ENCODE measurements at places on chromosomes 5 and 9.

- no peak for DNase-seq
Measured at GRCh38 chr5:74633695-74634094, 6.8 kb downstream of the ENC1 start.

DNA sequence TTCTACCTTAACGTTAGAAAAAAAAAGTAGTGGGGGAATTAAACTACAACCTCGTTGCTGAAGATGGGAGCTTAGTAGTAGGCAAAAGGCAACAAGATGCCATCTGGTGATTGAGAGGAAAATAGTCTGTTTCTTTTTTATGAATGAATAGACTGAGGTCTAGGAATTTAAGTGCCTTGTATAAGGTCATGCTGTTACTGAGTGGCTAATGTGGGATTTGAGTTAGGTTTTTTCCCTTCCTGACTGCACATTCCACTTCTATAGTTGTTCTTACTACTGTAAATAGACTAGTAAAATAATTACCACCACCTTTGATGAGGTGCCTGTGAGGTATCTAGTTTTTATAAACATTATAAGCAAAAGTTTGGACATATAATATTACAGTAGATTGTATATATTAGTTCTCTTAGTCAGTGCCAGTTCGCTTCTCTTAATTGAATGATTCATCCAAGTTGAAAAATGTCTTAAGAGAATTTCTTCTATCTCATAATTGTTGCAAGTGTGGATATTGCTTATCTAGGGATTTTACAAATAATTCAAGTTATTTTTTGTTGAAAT lies 19.1 kb downstream of the FSD1L start:
- no peak for DNase-seq

DNA sequence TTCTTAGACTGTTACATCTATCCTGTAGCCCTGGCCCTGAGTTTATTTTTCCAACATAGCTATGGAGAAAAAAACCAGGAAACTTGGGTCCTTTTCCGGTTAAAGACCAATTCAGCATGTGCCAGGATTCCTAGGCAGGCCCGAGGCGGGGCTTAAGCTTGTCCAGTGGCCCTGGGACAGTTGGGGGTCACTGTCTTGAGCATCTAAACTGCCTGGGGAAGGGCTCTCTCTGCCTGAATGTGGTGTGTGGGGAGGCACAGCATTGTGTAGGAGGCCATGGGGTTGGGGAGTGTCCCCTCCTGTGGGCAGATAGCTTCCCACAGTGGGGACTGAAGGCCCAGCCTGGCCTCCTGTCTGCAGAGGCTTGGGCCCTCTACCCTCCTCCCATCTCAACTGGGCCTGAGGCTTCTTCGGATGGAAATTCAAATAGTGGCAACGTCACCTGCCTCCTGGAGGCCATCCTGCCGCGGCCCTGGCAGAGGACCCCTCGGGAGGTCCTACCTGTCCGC lies 88.8 kb downstream of the PHF2 start:
- no peak for DNase-seq

GRCh38 chr5:94485067-94485466 lies 133.3 kb downstream of the KIAA0825 start:
- no peak for DNase-seq

DNA sequence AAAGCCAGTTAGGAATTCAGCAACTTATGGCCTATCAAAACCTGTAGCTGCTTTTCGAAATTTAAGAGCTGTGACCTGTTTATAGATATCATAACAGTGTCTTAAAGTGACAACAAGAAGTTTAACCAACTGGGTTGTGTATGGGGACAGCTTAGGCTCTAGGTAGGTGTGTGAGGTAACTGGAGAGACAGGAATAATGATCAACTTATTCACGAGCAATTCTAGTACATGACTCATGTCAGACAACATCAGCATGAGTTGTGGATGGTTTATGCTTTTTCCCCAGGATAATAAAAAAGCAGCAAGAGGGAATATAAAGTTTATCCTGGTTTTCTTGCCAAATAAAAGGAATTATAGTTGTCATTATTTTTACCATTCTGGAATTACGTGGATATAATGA lies 88.6 kb downstream of the GDNF start:
- no peak for DNase-seq

GRCh38 chr5:43985411-43985810 lies 382.4 kb downstream of the NNT start:
- DNase-seq = no peak

- DNase-seq = no peak
Measured at GRCh38 chr5:176134529-176135223, 103.5 kb upstream of the SIMC1 start.
